Urinary bladder (tissue), 4 donors: ENCODE measurements at places on chromosomes 1 and 21.

DNA sequence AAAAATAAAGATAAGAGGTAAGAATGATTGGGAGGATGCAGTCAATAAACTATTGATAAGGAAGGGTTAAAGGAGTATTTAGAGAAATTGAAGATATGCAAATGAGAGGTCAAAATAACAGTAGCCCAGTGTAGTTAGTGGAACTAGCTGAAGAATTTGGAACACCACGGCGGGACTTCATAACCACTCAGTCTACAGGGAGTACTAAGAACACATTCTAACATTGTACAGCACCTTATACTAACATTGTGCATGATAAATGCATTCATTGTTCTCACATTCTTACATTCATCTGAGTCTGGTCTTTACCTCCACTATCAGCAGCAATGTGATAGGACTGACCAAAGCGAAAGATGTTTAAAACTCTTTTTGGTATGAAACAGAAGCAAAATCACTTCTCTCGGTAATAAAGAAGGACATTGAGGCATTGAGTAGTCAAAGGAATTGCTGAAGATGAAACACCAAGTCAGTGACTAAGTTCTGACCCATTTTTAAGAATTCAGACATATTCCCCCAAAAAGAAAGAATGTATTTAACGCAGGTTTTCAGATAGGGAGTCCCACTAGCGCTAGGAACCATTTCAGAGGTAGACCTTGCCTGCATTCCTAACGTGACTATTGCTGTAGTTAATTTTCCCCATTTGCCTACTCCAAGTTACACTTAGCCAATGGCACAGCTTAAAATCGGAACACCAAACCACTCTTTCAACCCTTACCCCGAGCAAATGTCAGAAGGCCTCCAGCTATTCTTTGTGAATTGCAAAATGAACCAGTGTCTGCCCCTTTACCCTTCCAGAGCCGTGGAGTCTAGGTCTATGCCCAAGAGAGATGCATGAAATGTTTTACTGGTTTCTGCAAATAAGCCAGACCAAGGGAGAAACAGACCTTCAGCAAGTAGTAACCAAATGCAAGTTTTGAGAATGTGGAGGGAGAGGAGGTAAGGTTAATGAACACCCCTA lies 108.8 kb upstream of the IRF2BP2 start:
- no peak for DNase-seq

- no peak for DNase-seq
Observed at GRCh38 chr1:205316161-205316566, 5.4 kb downstream of the NUAK2 start.

DNA sequence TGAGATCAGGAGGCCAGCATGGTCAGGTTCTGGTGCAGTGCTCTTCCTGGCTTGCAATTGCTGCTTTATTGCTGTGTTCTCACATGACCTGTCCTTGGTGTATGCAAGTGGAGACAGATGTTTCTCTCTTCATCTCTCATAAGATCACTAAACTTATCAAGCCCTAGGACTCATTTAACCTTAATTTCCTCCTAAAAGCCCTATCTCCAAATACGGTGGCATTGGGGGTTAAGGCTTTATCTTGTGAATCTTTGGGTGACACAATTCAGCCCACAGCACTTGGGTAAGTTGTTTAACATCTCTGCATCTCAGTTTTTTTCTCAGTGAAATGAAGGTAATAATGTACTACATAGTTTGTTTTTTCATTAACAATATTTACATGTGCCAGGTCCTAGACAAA lies 152.4 kb downstream of the RWDD3 start:
- no peak for DNase-seq

DNA sequence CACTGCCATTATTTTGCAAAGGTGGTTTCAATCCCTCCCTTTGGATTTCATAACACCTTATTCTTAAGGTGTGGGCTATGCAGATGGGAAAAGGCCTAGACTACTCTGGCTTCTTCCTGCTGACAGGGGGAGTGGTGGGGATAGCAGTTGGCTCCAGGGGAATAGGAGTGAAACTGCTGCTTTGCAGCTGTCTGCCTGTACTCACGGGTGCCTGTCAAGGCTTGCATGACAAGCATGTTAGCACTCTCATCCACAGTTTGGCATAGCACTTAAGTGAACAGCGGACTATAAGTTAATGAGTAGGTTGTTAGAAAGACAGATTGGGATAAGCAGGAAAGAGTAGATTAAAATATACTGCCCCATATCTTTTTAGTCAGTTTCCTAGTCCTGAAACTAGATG lies 287.5 kb upstream of the DAB1 start:
- DNase-seq = no peak

- no peak for DNase-seq
Observed at GRCh38 chr1:172298141-172298540, 122.3 kb upstream of the C1orf105 start.

- no peak for DNase-seq
Observed at GRCh38 chr1:1264868-1265272, 8.8 kb downstream of the UBE2J2 start.

- no peak for DNase-seq
Observed at GRCh38 chr1:174258148-174258550, 98.8 kb downstream of the RABGAP1L start.

DNA sequence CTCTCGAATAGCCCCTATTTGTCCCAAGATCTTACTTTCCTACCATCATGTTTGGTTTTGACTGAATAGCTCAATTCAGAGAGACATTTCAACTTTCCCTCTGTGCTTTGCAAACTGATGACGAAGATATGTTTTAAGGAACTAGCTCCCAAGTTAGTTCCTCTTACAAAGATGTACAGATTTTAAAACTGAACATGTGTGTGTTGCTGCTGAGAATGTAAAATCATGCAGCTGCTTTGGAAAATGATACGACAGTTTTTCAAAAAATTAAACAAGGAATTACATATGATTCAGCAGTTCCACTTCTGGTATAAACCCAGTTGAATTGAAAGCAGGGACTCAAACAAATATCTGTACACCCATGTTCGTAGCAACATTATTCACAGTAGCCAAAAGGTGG lies 33.6 kb downstream of the KIF26B start:
- DNase-seq = no peak

DNA sequence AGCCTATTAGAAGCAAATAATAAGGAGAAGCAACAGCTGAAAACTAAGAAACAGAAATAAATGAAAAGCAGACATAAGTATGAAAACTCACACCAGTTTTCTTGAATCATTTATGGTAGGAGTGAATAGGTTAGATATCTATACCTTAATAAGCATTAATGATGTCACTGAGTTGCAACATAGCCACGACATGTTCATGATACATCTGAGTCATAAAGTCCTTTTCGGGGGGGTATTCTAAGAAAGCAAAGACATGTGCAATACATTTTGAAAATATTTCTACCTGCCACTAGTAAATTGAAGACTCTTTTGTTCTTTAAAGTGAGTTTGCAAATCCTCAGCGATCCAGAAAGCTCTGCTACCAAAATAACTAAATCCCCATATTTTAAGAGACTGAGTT lies 7.2 kb downstream of the CD34 start:
- DNase-seq = no peak

DNA sequence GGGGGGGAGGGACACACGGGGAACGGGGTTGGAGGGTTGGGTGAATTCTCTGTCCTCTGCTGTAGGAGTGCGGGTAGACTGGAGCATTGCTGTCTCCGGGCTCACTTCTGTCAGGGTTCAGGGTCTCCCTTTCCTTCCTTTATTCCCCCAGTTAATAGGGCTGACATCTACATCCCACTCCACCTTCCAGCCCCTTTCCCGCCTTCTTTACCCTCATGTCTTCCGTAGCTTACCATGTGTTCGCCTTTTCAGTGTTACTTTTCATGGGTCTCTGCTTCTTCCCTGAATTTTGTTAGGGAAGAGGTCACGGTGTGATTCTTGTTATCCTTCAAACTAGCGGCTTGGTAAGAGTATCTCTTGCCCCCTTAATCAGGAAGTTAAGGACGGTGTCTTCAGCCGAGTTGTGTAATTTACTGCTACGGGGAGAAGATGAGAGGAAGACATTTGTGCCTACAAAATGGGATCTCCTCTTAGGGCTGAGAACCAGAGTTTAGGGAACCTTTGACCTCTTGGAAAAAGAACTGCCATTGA lies 917 bp downstream of the RAP1A start:
- no peak for DNase-seq

- DNase-seq = no peak
Observed at GRCh38 chr1:50787266-50787665, 172.8 kb downstream of the FAF1 start.

DNA sequence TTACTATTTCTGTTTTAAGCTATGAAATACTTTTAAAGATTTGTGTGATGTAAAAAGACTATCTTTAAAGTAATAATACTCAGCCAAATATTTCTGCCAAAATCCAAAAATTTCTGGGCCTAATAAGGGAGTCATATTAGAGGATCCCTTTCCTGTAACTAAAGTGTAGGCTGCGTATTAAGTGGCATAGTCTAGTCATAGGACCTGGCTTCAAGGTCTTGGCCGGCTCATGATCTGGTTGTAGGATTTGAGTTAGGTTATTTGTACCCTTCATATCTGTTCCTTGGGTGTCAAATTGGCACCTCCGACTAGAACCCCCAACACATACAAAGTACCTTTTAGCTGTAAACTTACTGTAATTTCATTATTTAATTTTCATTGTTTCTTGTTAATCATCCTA lies 107.8 kb downstream of the DYRK1A start:
- DNase-seq = no peak

GRCh38 chr1:205318231-205318991 lies 3.1 kb downstream of the NUAK2 start:
- no peak for DNase-seq

GRCh38 chr1:12678820-12679219 lies 34.9 kb downstream of the AADACL4 start:
- no peak for DNase-seq

- DNase-seq = no peak
Observed at GRCh38 chr1:165773324-165773965, 4.8 kb upstream of the TMCO1 start.

DNA sequence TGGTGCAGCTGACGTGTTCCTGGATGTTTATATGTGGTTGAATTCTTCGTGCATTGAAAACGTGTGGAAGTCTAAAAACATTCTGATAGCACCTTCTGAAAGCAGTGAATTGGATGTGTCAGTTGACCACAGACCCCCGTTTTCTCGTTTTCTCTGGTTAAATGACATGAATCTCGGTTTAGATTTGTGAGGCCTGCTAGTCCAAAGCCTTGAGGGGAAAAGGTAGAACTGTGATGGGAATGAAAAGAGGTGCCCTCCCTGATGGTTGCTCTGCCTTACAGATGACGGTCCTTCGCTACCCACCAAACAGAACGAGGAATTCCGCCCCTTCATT lies 8.9 kb downstream of the RER1 start:
- no peak for DNase-seq

- no peak for DNase-seq
Observed at GRCh38 chr1:26574719-26575251, 45.2 kb downstream of the RPS6KA1 start.

- DNase-seq = no peak
Observed at GRCh38 chr1:23187637-23188036, 19.0 kb upstream of the LUZP1 start.

GRCh38 chr1:170310951-170311350 lies 165.2 kb downstream of the NTMT2 start:
- no peak for DNase-seq

DNA sequence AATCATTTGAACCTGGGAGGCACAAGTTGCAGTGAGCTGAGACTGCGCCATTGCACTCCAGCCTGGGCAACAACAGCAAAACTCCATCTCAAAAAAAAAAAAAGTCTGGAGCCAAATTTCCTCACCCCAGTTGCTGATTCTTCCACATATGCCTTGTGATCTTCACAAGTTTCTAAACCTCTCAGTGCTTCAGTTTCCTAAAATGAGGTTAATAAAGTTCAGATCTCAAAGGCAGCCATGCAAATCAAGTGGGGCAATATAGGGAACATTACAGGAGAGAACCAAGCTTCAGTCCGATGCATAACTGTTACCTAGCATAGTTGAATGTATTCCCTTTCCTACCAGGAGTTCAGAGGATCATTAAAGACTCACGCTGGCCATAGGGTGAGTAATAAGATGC lies 4.8 kb downstream of the ITLN1 start:
- no peak for DNase-seq

- DNase-seq = no peak
Observed at GRCh38 chr1:7586031-7586941, 184.8 kb upstream of the VAMP3 start.

- DNase-seq = no peak
Observed at GRCh38 chr1:175784831-175785230, 41.4 kb upstream of the TNR start.

- DNase-seq = peak; percentile 31
Observed at GRCh38 chr1:45299981-45300668, 26.6 kb upstream of the HPDL start.

- DNase-seq = no peak
Observed at GRCh38 chr1:187313115-187313514, 484.4 kb downstream of the PLA2G4A start.

- DNase-seq = no peak
Observed at GRCh38 chr1:5683446-5683845, 308.8 kb downstream of the NPHP4 start.

DNA sequence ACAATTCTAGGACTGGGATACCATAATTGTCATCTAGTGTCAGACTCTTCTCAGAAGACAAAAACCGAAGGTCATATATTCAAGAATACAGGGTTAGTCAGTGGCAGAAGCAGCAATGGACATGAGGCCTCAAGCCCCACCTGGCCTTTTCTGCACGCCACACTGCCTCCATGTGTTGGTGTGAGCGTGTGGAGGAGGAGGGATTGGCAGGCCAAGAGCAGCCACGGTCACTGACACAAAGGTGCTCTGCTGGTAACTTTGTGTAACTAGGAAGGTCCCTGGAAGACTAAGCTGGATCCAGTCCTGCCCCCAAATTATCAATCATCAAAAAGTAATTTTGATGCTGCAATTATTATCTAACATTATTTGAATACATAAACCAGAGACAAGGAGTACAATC lies 34.9 kb downstream of the HSF2BP start:
- DNase-seq = no peak

- no peak for DNase-seq
Observed at GRCh38 chr1:62810420-62811274, 26.7 kb downstream of the ATG4C start.

- DNase-seq = no peak
Observed at GRCh38 chr1:153912349-153912748, 10.4 kb downstream of the GATAD2B start.

- DNase-seq = no peak
Observed at GRCh38 chr1:62040450-62040849, 154.2 kb upstream of the L1TD1 start.

DNA sequence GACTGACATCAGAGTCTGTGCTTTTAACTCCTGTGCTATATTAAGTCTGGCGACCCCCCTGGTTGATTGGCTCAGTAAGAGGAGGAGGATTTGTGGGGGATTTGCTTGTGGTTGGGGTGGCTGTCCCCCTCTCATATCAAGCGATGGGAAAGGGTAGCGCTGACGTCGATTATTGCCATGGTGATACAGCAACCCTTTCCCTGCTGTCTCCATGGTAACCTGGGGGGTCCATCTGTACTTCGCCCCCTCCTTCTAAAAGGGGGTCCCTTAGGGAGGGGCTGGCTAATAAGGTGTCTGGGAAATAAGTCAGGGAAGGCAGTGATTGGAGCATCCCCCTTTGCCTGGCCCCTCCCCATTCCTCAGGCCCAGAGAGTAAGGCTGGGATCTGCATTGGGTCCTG lies 4.7 kb downstream of the FAM229A start:
- no peak for DNase-seq
